Parietal lobe (tissue), 2 donors: ENCODE measurements at places on chromosomes 12 and 14. TPM values are rescaled to one million over a fixed set of nuclear protein-coding genes. Genes with fewer than 3 reads are reported as not detected.

GCH1 gene
- total RNA-seq, result 2.8 TPM

FAM186B gene
- total RNA-seq, result not detected

DRAM1 gene
- total RNA-seq, result 0.94 TPM

KRT75 gene
- total RNA-seq, result not detected

COQ10A gene
- 17.5 TPM for total RNA-seq
